ENCODE measurements at places on chromosomes 3 and 15.
A peak's percentile ranks its signal among the peaks of the same experiment; 100 is the strongest.

- DNase-seq = no peak
These were observed 7.7 kb upstream of the CX3CR1 start for GRCh38 chr3:39287216-39288164.

DNA sequence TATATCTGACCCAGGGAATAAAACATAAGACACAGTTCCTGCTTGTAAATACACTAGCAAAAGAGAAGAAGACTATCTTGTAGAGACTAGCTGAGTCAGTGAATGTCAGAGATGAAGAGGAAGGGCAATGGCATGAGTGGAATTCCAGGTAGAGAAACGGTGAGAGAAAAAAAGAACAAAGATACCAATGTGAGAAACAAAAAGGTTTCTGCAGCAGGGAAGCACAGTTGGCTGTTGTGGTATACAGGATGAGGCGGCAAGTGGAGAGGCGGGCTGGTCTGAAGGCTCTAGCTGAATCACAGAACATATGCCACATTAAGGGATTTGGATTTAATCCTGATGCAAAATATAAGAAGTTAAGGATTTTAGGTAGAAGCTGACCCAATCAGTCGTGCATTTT lies 17.1 kb upstream of the TASOR start:
- DNase-seq = no peak

DNA sequence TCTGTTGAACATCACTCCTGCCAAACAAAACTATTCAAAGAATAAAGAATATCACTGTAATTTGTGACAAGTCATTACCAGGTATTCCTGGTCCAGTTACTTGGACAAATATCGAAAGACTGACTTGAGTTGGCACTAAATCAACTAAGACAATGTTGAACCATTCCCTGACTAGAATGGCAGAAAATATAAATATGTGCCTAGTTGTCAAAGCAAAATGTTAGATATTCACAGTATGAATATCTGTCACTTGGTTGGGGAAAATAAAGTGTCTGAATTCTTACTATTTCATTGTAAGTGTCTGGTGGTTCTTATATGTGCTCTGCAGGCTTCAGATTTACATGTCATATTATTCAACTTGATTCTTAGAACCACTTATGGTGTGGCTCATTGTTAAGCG lies 470.2 kb downstream of the NAALADL2 start:
- no peak for DNase-seq

DNA sequence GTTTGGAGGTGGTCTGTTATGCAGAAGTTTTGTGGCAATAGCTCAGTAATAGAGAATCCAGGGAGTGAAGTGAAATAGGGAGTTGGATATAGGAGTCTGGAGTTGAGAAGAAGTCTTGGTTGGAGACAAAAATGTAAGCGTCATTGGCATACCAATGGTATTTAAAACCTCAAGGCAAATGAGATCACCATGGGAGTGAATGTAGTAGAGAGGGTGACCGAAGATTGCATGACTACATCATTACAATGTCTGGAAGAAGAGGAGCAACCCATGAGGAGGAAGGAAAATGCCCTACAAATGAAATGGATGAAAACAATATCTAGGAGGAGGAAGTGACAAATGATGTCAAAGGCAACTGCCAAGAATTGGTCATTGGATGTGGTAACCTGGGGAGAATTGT lies 54.4 kb downstream of the CNTN4 start:
- DNase-seq = no peak

DNA sequence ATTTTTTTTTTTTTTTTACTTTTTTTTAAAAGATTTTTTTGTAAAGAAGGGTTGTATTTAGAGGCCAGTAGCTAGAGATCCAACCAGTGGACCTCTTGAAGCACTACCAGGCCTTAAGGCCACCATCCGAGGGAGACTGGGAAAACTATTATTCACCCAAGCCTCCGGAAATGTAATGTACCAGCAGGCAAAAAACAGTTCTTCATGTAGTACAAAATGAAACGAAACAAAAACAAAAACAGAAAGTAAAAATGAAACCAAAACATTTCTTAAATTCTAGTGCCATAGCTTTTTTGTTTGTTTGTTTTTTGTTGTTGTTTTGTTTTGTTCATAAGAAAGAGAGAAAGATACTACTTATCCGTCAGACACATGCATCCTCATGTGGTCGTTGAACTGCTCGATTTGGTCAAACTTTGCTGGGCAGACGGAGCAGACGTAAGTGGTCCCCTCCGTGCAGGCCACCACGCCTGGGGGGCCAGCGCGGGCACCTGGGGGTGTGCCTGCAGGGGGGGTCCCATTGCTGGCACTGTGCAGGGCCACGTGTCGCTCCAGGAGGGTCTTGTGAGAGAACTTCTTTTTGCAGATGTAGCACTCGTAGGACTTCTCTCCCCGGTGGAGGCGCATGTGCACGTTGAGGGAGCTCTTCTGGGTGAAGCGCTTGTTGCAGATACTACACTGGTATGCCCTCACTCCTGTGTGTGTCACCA lies 45.0 kb downstream of the TIGIT start:
- DNase-seq = no peak

DNA sequence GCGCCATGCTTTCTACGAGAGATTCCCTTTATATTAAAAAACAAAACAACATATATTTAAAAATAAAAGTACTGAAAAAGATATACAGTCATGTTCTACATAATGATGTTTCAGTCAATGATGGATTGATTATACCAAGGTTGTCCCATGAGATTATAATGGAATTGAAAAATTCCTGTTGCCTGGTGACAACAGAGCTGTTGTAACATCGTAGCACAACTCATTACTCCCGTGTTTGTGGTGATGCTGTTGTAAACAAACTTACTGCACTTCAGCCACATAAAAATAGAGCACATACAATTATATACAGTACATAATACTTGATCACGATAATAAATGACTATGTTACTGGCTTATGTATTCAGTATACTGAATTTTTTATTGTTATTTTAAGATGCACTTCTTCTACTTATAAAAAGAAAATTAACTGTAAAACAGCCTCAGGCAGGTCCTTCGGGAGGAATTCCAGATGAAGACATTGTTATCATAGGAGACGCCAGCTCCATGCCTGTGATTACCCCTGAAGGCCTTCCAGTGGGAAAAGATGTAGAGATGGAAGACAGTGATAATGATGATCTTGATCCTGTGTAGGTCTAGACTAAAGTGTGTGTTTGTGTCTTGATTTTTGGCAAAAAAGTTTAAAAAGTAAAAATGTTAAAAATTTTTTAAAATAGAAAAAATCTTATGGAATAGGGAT lies 11.7 kb downstream of the CCR1 start:
- no peak for DNase-seq

- DNase-seq = no peak
These were observed 120.8 kb upstream of the MEIS2 start for GRCh38 chr15:37220949-37221670.

DNA sequence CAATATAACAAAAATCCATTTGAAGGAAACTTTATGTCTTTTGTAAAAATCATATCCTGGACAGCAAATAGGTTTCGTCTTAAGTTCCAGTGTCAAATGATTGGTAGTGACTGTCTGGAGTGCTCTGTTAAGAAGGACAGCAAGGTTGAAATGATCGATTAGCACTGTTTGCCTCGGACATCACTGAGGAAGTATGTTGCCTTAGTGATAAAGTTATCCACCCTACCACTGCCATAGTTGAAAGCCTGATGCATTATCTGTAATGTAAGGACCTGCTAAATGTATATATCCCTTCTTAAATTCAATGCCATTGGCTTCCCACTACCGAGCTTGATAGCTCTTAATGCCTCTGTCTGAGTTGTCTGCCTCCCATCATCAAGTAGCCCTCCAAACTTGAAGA lies 70.0 kb downstream of the CFAP20DC start:
- DNase-seq = no peak

DNA sequence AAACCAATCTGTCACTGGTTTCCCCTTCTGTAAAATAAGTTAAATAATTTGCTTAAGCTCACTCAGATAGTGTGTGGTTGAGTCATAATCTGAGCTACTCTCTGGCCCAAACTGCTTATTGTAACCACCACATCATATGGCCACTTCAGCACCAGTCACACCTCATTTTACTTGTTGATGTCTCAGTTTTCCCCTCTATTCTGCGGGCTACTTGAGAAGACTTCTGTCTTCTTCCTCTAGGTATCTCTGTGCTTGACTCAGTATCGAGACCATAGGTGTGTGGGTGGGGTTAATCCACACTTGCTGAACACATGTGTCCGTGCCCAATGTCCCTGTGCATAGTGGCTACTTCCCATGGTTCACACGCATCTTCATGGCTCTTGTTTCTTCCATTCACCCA lies 32.9 kb downstream of the CRYGS start:
- DNase-seq = no peak

DNA sequence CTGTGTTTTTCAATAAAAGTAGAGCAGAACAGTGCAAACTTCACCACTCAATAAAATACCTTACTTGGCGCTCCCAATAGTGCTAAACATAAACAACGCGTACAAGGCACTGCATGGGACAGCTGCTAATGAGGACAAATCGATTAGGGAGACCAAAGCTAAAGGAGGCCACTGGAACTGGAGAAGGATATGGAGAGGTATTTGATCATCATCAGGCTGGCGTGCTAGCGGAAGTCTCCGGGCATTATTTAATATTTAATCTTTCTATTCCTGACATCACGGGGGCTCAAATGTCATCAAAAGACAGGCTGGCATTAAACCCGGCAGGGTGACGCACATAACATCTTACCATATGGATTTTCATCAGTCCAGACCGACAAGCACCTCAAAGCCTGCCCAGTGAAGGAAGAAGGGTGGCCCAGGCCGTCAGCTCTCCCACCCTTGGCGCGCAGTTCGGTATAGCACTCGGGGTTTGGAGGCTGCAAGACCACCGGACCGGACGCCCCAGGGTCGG lies 604 bp downstream of the CCPG1 start:
- no peak for DNase-seq

DNA sequence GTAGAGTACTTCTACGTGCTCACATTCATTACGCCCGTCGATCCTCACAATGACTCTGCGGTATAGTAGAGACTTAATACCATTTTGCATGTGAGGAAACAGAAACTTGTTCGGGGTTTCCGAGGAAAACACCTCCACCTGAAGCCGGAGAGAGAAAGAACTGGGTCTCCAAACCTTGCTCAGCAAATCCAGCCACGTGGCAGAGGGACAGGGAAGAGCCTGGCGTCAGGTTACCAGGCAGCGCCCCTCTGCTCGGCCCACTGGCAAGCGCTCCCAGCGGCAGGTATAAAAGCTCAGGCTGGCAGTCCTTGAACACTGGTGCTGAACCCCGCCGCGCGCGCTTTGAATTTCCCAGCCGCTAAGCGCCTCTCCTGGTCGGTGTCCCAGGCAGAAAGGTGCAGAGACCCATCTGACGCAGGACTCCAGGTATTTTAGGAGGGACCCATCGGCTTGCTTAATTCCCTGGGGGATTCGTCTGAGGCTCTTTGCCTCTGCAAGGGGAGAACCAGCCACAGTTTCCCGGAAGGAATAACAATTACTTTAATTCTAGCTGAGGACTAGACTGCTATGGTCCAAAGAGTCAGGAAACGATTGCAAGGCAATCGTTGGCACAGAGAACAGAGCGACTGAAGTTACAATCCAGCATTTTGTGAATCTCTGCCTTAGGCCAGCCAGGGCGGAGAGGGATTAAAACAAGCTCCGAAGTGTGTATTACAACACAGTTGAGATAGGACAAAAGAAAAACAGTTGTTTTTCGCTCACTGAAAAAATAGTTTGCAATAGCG lies at the start of gene C2CD4A:
Gene C2CD4A (plus strand): TSS at position 315 of the 785 bp plus-strand sequence. CDS start 637 bp downstream, outside the sequence.
- peak; percentile 60 for DNase-seq

GRCh38 chr15:70430069-70430468 lies 332.4 kb upstream of the TLE3 start:
- DNase-seq = no peak

DNA sequence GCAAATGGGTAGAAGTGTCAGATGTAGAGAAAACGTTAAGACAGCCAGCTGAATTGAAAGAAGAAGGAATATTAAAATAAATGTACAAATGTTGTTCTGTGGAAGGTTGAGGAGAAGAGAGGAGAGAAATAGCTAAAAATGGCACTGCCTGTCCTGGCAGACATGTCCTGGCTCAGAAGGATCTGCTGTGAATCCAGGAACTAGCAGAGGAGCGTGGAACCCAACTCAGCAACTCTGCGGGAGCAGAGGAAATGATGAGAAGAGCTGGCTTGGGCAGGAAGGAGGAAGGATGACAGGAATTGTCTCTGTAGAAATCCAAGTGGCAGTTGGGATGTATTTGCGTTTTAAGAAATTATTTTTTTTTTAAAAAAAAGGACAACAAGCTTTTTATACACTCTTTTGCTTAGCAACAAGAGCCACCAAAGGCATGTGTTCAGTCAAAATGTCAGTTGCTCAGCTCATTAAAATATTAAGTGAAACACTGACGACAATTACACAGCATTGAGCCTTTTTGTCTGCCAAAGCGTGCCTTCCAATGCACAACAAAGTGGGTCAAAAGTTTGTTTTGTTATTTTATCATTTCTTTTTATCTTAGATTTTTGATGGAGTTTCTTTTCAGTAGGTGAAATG lies 16.1 kb downstream of the NANOGP8 start:
- DNase-seq = no peak

DNA sequence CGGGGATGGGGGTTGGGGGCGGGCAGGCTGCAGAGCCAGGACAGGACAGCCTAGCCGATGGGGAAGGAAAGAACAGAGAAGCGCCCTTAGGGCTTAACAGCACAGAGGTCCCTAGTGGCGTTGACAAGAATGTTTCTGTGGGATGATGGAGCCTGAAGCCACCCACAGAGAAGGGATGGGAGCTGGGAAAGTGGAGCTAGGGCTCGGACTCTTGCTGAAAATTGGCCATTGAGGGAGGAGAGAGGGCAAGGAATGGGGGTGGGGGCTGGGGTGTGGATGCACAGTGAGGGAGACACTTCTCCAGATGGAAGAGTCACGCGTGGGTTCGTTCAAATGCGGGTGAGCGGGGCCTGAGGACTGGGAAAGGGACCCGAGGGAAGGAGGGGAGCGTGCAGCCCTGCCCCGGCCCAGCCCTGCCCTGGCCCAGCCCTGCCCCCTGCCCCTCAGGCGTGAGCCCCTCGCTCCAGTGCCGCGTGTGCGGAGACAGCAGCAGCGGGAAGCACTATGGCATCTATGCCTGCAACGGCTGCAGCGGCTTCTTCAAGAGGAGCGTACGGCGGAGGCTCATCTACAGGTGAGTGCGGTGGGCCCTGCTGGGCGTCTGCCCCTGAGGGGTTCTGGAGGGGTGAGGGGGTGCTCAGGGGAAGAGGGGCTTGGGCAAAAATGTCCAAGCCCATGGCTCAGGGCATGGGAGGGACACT lies 832 bp downstream of the NR2E3 start:
- DNase-seq = no peak

DNA sequence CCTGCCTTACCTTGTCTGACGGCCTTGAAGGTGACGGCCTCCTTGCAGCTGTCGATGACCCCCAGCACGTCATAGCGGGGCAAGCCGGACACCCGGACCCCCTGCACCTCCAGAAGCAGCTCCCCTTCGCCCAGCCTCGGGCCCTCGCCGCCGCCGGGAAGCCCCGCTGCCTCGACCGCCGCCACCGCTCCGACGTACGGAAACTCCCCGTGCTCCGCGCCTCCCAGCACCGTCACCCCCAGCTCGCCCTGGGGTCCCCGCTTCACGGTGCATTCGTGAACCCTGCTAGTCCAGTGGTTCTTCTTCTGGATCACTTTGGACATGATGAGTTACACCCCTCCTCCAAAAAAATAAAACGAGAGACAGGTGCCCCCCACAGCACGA lies 740 bp downstream of the MAGI1 start:
- DNase-seq = peak; percentile 26

Data from testis (tissue), 5 donors.